ENCODE measurements at places on chromosomes 6 and 20.

- no peak for DNase-seq
Measured at GRCh38 chr6:93398723-93399122, 20.6 kb downstream of the EPHA7 start.

- DNase-seq = no peak
Measured at GRCh38 chr20:10064611-10065010, 29.8 kb downstream of the ANKEF1 start.

GRCh38 chr20:53270792-53271375 lies 298.7 kb downstream of the TSHZ2 start:
- DNase-seq = no peak

DNA sequence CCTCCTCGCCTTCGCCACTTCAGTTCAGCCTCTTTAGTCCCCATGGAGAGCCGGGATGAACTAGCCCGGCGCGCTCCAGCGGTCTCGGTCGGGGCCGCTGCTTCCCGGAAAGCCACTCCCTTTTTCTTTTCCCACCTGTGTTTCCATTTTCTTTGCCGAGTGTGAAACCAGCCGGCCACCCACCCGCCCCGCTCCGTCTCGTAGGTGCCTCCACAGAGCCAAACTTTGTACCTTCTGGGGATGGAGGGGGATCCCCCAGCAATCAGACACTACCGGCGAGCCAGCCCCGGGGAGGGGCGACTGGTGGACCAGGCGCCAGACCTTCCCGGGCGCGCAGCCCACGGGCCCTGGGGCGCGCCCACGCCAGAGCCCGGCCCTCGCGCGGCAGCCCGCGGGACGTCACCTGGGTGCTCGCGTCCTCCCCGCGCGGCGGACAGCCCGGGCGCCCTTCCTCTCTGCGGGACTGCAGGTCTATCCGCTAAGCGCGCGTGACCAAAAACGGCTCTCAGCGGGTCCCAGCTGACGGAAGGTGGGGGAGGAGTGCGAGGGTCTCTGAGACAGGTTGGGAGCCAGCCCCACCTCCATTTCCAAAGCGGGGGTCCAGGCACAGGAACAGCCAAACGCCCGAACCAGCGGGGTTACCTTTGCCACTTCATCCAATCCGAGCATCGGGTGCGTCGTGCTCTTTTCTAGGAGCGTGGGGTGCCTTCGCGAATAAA lies at the start of gene MCHR2:
Gene MCHR2, minus strand, starts transcription at position 691 of the 719 bp plus-strand sequence. CDS start 38,076 bp downstream, outside the sequence.
- DNase-seq = no peak

- no peak for DNase-seq
Measured at GRCh38 chr6:85473748-85474147, 23.9 kb downstream of the NT5E start.

DNA sequence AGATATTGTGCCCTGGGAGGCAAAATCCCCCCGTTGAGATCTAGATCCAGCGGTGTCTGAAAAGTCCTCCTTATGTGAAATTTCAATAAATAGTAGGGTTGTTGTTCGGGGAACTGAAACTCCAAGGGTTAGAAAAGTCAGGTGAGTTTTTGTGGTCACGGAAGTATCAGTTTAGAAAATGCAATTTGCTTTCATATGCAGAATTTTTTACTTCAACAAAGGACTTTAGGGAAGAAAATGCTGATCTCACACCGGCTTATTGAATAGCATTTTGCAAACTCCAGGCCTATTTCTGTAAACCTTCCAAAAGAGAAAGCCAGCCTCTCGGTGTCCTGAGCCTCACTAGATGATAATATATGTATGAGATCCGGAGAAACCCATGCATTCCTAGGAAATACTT lies 254.7 kb downstream of the TSHZ2 start:
- DNase-seq = no peak

DNA sequence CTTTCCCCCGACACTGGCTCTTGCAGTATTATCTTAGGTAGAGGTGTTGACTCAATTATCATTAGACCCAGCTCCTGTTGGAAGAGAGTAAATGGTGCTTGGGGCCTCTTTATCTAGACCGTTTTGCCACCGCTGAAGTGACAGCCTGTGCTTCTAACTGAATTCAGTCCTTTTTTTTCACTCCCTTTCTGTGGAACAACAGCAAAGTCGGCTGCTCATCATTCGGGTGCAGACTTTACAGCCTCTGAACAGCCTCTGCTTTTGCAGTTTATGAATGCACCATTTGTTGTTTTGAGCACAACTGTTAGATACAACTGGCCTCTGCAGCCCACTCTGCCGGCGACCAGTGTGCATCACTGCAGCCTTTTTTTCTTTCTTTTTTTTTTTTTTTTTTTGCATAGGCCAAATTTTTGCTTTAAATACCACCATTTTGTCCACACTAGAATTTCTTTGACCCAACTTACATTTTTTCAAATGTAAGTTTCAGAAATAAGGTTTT lies 35.8 kb downstream of the RREB1 start:
- DNase-seq = no peak

DNA sequence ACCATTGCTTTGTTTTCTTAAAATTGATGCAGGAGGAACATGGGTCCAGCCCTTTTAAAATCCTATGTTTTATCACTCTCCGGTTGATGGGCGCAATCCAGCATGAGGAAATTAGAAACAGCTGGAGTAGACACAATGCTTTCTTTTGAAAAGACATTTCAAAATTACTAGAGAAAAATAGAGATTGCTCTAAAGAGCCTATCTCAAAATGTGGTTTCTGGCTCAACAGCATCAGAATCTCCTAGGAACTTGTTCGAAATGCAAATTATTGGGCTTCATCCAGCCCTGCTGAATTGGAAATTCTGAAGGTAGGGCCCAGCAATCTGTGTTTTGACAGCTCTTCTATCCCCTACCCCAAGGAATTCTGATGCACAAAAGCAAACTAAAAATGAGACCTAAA lies 190.8 kb upstream of the BMP2 start:
- DNase-seq = no peak

DNA sequence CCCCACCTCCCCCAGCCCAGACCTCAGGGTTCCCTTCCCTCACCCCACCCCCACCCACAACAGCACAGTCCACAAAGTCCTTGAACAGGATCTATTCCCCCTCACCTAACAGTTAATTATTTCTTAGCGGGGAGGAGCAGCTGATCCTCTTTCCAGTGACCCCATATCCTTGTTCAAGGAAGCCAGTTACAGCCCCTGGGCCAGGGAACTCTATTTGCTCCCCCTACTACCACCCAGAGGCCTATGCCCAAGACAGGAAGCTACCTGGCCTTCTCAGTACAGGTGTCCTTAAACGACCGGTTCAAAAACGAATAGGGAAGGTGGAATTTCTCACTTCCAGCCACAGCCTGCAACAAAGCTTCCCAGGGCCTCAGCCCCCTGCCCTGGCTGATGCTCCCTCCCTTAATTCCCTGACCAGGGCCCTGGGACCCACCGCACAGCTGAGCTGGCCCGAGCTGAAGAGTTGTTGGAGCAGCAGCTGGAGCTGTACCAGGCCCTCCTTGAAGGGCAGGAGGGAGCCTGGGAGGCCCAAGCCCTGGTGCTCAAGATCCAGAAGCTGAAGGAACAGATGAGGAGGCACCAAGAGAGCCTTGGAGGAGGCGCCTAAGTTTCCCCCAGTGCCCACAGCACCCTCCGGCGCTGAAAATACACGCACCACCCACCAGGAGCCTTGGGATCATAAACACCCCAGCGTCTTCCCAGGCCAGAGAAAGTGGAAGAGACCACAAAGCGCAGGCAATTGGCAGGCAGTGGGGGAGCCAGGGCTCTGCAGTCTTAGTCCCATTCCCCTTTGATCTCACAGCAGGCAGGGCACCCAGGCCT lies 778 bp downstream of the MCCD1 start:
- DNase-seq = no peak

GRCh38 chr20:38129248-38129865 lies 35.7 kb downstream of the TGM2 start:
- no peak for DNase-seq
